Stimulated activated naive CD4-positive, alpha-beta T cell treated with Interleukin-2 at 50 U/mL for 16 hours (primary cell): ENCODE measurements at places on chromosomes 1 and 21.

DNA sequence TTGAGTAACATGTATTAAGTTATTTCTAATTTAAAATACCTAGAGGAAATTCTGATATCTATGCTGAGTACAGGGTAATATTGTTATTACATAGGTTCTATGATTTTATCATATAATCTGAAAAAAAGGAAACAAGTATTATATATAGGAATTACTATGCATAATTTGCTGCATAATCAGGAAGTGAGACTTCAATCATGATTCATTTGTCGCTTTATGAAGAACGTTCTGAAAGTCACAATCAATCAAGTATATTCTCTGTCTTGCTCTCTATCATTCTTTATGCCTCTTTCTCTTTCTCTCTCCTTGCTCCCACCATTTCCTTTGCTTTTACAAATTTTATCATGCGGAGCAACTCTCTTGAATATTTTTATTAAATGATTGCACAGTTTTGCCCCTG lies 1130.3 kb downstream of the PLA2G4A start:
- no peak for DNase-seq

DNA sequence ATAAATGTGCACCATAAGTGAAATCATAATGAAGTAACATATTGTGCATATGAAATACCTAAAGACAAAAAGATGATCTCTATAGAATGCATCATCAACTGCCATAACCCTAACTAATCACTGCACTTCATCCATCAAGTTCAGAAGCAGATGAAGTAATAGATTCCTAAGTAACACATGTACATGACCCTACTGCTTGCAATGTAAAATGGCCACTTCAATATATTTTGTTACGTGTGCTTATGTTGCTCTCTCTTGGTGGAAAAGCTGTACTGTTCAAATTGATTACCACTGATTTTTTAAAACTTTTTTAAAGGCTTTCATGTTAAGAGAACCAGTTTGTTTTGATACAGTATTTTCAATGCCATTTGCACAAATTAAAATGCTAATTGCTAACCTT lies 141.8 kb downstream of the TTLL7 start:
- DNase-seq = no peak

- DNase-seq = no peak
Measured at GRCh38 chr1:118981436-118981835, 6.7 kb downstream of the TBX15 start.

GRCh38 chr1:44500181-44501046 lies 95.4 kb downstream of the RNF220 start:
- no peak for DNase-seq

- no peak for DNase-seq
Measured at GRCh38 chr1:35708441-35708921, 10.2 kb downstream of the C1orf216 start.

DNA sequence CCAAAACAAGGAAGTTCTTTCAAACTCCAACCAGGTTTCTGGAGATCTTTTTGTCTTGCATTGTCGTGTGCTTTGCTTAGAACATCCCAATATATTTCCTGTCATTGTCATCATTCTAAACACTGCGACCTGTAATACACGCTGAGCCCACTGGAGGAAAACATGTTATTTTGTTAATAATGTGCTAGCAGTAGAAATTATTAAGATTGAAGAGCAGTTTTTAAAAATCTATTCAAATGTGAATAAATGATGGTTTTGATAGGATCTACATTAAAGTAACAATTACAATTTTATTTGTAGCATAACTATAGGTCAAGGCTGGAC lies 268.5 kb downstream of the PTPRC start:
- DNase-seq = no peak

- no peak for DNase-seq
Measured at GRCh38 chr21:34061983-34062382, 11.4 kb upstream of the MRPS6 start.
